ENCODE measurements at places on chromosomes 6 and 20. TPM values are rescaled to one million over a fixed set of nuclear protein-coding genes. Genes with fewer than 3 reads are reported as not detected.
A peak's percentile ranks its signal among the peaks of the same experiment; 100 is the strongest.

GLP1R gene
- polyA plus RNA-seq: not detected

RAMACL gene
- 0.11 TPM for polyA plus RNA-seq

C6orf141 gene
- not detected for polyA plus RNA-seq

BTN1A1 gene
- not detected for polyA plus RNA-seq

- DNase-seq: no peak
These were observed 4.5 kb downstream of the DLL1 start for GRCh38 chr6:170286246-170286933.

NHLRC1 gene
- 1.1 TPM for polyA plus RNA-seq

- DNase-seq: peak; percentile 75
These were observed 32.0 kb downstream of the ATXN1 start for GRCh38 chr6:16729183-16729691.

GRCh38 chr20:31835977-31836852 lies 9.2 kb downstream of the FOXS1 start:
- DNase-seq: peak; percentile 81

GRCh38 chr6:75012018-75012417 lies 193.8 kb downstream of the COL12A1 start:
- no peak for DNase-seq

THBD gene
- polyA plus RNA-seq: 194 TPM

GRCh38 chr6:34556031-34556471 lies at the start of gene SPDEF:
TSS of gene SPDEF (minus strand) at chr6:34556329. CDS start at chr6:34544455, 11,874 bp downstream.
- no peak for DNase-seq

DNA sequence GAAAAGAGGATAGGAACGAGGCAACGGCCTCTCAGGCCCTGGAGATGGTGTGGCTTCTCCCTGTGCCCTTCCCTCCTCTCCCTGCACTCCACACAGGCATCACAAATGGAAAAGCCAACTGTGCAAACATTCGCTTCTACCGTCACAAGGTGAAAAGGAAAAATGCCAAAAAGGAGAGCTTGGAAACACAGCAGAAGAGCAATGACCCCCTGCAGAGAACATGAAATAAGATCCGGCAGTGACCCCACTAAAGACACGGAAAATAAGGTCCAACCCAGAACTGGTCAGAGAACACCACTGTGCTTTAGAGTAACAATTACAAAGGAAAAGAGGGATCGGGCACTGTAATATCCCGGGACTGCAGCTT lies 63.0 kb downstream of the SLC22A23 start:
- DNase-seq: no peak

LIN28B gene
- not detected for polyA plus RNA-seq

ZSCAN23 gene
- polyA plus RNA-seq: not detected

DLK2 gene
- not detected for polyA plus RNA-seq

DNA sequence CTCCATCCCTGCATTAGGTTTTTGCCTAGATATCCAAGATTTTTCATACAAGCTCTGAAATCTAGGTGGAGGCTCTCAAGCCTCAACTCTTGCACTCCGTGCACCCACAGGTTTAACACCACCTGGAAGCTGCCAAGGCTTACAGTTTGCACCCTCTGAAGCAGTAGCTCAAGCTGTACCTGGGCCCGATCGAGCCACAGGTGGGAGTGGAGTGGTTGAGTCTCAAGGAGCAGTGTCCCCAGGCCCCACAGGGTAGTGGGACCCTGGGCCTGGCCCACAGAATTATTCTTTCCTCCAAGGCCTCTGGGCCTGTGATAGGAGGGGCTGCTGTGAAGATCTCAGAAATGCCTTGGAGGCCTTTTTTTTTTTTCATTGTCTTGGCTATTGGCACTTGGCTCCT lies 973.5 kb upstream of the MAP3K7 start:
- no peak for DNase-seq

PTCRA gene
- polyA plus RNA-seq: not detected

DNA sequence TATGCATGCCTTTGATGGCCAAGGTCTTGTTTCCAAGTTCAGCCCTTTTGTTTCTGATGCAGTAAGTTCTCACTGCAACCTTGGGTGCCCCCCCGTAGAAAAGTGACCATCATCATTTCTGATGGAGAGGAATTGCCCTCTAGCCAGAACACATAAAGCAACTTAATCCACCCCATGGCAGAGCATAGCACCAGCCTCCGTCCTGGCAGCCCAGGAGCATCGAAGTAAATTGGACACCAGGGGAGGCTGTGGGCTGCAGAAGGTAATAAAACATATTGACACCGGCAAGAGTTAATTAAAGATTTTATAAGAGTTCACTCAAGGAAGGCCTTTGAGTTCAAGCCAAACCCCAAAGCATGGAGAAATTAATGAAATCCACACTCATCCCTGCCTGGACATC lies 39.2 kb upstream of the CST7 start:
- DNase-seq: no peak

- DNase-seq: no peak
These were observed 1.0 kb downstream of the RALGAPA2 start for GRCh38 chr20:20711413-20711812.

DNA sequence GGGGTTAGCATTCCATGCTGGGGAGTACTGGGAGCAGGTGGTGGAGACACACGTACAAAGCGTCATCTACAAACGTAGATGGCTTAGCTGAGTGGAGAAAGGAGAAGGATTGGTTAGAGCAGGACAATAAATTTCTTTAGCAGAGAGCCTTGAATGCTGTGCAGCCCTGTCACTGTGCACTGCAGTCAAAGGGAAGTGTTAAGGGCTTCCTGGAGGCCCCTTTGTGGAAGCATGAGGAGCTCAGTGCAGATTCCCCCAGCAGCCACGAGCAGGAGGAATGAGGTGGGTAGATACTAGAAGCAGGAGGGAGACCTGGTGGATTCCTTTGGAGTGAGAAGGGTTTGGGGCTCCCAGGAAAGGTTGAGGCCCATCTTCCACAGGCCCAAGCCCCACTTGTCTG lies 6.1 kb upstream of the TREML4 start:
- DNase-seq: no peak

DNA sequence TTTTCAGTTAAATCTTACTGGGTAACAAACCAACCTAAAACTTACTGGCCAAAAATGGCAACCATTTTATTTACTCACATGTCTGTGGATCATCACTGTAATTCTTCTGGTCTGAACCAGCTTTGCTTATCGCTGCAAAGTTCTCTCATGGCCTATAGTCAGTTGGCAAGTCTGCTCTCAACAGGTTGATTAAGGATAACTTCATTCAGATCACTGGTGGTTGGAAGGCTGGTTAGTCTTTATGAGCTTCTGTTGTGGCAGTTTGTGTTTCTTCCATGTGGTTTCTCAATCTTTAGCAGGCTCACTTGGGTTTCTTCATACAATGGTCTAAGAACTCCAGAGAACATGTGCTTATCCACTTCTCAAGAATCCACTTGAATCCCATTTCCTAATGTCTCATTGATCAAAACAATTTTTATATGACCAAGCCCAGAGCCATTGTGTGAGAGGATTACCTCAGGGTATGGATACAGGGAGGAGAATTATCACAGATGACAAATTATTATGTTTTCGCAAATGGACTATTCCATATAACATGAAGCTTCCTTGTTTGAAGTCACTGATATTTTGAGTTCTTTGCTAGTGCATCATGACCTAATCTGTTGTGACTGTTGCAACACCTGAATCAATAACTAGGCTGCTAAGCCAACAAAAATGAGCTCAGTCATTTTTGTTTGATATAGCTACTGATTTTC lies 155.4 kb upstream of the BMP2 start:
- DNase-seq: no peak
